ENCODE measurements at places on chromosomes 2 and 18.

GRCh38 chr2:12064153-12064552, 317.7 kb downstream of the LPIN1 start:
- no peak for DNase-seq

DNA sequence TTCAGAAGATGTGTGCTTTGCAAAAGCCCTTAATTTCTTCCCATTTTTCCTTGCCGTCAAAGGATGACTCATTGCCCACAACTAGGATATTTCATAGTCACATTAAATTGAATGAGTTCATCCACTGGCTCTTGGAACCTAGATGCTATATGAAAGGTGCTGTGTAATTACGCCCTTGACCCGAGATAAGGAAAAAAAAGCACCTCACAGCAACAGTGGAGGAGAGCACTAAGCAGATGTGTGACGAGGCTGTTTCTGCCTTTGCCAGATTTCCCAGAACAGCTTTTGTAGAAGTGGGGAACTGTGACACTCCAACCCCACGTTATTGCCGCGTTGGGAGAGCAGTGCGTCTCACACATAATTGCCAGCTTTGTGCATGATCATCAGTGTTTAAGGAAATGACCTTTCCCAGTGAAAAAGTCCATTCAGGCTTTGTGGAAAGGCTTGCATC, 33.3 kb upstream of the TMEM87B start:
- DNase-seq, result peak; percentile 76

DNA sequence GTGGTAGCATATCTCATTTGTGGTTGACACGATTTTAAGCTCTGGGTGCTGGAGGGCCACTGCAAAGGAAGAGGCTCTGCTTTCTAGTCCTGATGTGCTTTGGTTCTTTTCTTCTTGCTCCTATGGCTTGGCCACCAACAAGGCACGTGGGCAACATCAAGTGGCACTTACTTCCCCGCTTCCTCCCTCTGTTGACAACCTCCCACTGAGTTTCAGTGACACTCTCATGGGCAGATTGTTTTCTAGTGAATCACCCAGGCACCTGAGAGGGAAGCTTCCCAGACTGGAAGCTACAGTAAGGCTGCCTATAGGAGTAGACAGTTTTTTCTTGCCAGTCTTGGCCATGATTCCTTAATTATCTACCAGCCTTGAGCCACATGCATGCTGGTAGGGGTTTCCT, 89.0 kb downstream of the NBAS start:
- no peak for DNase-seq

- DNase-seq, result peak; percentile 88
These were observed 159.4 kb downstream of the ASB1 start for GRCh38 chr2:238585836-238586821.

DNA sequence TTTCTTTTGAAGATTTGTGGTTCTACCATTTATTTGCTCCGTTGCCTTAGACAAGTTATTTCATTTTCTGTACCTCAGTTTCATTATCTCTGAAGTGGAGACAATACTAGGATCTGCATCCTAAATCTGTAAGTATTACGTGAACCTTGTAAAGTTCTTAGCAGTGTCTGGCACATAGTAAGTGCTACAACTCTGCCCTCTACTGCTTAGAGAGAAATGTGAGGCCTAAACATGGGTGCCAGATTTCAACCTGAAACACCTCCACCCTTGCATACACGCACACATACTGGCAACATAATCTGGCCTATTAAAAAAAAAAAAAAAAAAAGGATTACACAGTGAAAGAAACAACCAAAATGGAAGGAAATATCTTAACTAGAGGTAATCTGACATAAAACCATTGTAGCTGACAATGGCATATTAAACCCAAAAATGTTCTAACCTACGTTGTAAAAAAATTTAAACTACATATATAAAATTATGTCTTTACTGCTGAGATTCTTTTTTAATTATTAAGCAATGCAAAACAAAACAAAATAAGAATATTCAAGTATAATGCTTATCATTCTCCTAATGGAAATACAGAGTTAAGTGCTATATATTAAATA, 132.6 kb downstream of the MAP2 start:
- peak; percentile 70 for DNase-seq

GRCh38 chr2:80026040-80026729, 278.4 kb downstream of the LRRTM1 start:
- DNase-seq, result peak; percentile 7

DNA sequence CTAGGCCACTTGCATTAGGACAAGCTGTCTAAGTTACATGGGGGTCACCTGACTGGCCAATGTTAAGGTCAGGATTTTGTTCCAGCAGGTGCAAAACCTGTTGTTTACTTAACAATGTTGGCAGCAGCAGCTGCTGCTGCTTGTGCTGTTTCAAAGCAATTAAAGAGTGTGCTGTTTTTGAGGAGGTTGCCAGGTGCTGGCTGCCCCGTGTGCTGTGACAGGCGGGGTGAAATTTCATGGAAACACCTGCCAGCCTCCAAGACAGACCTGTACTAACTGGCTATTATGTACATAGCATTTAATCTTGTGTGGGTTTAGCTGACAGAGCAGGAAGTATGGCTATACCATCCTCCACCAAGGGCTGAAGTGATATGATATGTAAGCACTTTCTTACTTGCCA, 224.9 kb downstream of the ASXL3 start:
- no peak for DNase-seq

DNA sequence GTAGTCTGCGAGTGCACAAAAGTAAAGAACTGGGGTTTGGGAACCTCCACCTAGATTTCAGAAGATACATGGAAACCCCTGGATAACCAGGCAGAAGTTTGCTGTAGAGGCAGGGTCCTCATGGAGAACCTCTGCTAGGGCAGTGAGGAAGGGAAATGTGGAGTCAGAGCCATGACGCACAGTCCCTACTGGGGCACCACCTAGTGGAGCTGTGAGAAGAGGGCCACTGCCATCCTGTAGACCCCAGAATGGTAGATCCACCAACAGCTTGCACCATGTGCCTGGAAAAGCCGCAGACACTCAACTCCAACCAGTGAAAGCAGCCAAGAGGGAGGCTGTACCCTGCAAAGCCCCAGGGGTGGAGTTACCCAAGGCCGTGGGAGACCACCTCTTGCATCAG, 206.4 kb downstream of the PIEZO2 start:
- DNase-seq, result no peak

DNA sequence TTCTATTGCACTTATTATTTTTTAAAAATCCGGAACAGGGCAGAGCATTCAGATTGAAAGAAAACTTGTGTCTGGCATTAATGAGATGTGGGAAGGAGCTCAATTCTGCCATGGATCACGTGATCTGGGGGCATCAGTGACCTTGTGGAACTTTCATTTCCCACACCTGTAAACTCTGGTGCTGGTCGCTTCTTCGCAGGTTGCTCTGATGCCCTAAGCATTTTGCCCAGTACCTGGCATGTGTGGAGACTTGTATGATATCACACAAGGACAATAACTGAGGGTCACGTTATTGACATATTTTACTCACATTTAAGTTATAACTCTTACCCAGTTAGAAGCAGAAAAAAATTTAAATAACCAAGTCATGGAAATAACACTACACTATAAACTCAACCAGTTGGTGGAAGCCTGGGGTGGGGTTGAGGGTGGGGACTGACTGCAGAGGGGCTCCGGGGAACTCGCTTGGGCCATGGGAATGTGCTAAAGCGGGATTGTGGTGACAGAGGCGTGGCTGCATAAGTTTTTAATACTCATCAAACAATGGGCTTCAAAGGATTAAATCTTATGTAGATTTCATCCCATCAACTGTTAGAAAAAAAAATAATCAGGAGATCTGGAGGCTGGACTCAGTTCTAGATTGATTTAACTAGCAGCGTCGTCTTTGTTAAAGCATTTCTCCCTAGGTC, 36.5 kb downstream of the ST3GAL5 start:
- DNase-seq, result no peak

- no peak for DNase-seq
These were observed 148.5 kb downstream of the L3MBTL4 start for GRCh38 chr18:6266212-6266611.

DNA sequence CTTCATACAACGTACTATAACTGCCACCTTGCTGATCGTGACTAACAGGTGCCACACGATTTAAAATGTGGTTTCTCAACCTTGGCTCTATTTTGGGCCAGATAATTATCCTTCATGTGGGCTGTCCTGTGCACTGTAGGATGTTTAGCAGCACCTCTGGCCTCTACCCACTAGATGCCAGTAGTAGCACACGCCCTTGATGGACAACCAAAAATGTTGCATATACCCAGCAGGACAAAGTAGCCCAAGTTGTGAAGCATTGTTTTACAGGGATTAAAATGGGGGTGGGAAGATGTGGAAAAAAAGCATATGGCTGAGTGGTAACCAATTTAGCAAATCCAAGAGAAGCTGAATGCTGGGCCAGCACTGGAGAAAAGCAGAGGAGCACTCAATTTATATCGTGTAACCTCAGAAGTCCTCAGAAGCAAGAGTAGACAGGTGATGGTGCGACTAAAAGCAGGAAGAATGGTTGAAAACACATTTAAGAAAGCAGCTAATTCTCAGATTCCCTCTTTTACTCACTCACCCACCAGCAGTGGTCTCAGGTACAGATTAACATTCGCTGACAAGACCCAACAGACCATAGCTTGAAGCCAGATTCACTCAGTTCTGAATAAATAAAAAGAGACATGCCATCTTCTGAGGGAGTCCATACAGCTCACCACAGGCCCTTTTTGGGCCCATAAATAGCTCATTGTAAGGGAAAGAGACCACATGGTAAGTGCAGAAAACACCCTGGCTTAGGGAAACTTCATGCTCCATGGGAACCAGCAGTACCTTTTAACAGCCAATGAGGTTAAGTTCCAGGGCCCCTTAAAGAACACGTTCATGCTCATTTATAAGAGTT, 50.6 kb downstream of the RAPH1 start:
- peak; percentile 52 for DNase-seq

GRCh38 chr2:181677912-181678586, 2.3 kb downstream of the NEUROD1 start:
- peak; percentile 86 for DNase-seq

GRCh38 chr18:44748582-44748981, 67.9 kb downstream of the SETBP1 start:
- DNase-seq, result no peak

DNA sequence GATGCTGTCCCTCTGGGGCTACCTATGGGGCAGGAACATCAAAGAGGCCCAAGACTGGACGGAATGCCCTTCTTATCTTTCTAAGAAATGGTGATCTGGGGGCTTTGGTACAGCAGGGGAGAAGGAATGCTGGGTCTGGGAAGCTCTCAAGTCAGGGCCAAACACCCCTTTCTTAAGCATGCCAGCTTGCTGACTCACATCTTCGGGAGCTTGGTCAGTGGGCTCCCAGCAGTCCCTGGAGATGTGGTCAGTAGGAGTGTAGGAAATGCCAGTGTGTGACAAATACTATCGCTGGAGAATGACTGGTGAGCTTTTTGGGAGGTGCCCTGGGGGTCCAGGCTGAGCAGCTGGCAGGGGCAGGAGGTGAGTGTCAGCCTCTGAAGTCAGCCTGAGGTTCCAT, 105.0 kb upstream of the CDC42EP3 start:
- DNase-seq, result peak; percentile 99

DNA sequence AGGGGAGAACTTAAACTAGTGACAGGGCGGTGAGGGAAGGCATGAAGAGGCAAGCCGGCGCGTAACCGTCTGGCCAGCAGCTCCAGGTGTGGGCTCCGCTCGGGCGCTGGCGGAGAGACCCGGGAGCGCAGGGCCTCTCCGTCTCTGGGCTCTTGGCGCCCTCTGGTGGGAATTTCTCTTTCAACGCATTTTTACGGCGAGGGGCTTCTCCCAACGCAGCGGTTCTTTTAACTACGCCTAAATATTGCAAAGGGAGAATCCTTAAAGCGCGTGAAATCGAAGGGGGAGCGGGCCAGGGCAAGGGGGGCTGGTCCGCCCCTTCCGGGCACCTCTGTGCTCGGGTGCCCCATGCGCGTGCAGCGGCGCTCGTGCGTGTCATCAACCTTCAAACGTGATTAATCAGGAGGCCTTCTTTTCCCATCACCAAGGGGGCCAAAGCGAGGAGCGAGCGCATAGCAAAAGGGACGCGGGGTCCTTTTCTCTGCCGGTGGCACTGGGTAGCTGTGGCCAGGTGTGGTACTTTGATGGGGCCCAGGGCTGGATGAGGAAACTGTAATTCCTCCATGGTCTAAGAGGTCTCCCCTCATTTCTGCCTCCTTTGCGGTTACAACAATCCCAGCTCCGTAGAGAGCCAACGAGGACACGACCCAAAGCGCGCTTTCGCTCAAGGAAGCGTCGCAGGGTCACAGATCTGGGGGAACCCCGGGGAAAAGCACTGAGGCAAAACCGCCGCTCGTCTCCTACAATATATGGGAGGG, 762 bp upstream of the GAD1 start:
- DNase-seq, result peak; percentile 35

GRCh38 chr2:213152065-213152794, 818 bp upstream of the IKZF2 start:
- DNase-seq, result peak; percentile 68

DNA sequence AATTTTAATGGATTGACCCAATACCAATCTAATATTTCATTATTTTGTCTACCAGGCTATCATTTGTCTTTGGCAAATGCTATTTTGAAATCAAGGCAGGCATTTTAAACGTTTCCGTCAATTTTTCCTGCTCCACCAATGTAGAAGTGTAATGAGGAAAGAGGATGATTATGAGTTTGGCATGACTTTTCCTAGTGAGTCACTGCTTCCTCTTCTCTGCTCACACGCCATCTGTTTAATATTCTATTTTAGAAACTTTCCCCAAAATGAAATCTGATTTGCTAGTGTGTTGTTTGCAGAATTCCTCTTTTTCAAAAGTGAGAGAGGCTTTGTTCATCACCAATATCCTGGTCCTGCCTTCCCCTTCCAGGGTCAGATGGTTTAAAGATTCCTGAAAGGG, 42.5 kb upstream of the PID1 start:
- peak; percentile 79 for DNase-seq

DNA sequence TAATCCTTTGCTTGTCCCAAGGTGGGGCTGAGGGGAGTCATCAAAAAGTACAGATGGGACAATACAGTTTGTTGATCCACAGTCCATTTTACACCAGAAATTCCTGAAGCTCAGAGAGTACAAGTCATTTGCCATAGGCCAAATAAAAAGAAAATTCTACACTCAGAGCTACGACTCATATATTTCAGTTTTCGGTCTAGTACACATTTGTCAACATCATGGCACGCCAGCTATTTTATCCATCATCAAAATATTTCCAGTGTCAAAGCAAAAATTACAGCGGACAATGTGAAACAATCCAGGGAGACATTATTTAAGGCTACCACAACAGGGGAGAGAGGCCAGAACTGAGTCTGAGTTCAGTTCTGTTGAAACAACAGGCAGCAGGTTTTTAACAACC, 587.5 kb upstream of the DSEL start:
- no peak for DNase-seq

DNA sequence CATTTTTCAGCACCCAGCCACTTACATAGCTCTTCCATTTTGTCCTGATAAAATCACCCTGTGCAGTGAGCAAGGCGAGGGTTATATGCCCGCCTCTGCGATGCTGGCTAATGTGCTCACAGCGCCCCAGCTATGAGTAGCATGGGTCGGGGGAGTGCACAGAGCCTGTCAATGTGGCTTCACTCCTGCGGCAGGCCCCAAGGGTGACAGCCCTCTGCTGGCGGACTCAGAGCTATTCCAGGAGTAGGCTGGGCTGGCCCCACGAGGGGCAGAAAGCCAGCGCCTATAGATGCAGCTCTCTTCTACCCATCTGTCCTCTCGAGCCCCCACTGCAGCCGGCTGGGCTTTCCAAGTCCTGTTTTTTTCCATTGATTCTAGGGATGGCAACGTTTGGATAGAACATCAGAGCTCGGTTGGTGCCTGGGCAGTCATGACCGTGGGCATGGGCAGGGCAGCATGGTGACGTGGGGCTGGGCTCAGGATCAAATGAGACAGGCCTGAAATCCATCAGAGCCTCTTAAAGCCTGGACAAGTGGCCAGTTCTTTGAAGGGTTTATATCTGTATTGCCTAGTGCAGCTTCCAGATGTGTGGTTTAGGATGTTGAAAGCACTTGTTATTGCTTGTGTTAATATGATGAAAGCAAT, 134.7 kb downstream of the MCFD2 start:
- peak; percentile 82 for DNase-seq

- DNase-seq, result no peak
These were observed 3.0 kb upstream of the OTX1 start for GRCh38 chr2:63047321-63048279.

All from fibroblast of lung (primary cell).